Thymus (tissue), 14 donors: ENCODE measurements at places on chromosomes 3 and 15. TPM values are rescaled to one million over a fixed set of nuclear protein-coding genes. Genes with fewer than 3 reads are reported as not detected.

GRCh38 chr15:99211926-99212325 lies 37.5 kb downstream of the TTC23 start:
- DNase-seq: no peak
- no peaks in the 10 kb centered on the region for H3K4me1 ChIP-seq
- H3K4me3 ChIP-seq: no peak overlapping the region
- H3K27ac ChIP-seq: no peak overlapping the region

GRCh38 chr3:122101646-122102045 lies 46.5 kb downstream of the CD86 start:
- no peak overlapping the region for H3K4me3 ChIP-seq
- H3K27ac ChIP-seq: no peak overlapping the region
- no peaks in the 10 kb centered on the region for H3K27me3 ChIP-seq
- H3K4me1 ChIP-seq: no peaks in the 10 kb centered on the region
- H3K36me3 ChIP-seq: no peaks in the 10 kb centered on the region
- peak; percentile 50 for DNase-seq

Gene FGD5
- 2.0 TPM for total RNA-seq

DNA sequence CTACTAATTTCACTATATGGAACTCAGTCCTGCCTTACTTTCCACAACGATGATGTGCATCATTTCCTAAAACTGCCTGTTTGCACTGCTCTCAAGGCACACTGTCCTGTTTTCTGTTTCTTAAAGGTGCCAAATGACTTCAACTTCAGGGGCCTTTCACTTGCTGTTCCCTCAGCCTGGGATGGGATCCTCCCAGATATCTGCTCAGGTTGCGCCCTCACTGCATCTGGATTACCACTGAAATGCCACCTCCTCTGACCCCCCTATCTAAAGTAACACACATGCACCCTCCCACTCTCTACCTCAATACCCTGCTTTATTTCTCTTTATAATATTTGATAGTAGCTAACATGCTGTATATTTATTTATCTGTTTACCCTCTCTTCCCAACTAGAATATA lies 123.8 kb upstream of the CMC1 start:
- H3K27ac ChIP-seq: no peak overlapping the region
- H3K4me1 ChIP-seq: no peaks in the 10 kb centered on the region
- no peak for DNase-seq

DNA sequence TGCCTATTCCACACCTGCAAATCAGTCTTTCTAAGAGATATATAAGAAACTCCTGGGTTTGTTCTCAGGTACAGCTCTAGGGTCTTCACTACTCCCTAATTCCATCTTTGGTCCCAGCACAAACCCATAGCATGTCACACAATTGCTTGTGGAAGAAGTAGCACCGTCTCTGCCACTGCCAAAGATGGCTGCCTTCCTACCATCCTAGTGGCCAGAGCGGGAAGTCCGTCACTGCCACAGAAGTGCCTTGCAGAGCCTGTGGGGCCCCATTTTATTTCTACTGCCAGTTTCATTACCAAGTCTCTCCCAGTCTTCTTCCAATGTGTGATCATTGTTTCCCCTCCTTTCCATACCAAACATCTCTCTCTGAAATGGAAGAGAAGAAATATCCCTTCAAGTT lies 107.6 kb downstream of the CD47 start:
- H3K4me3 ChIP-seq: no peak overlapping the region
- no peak overlapping the region for H3K27ac ChIP-seq
- DNase-seq: no peak
- no peaks in the 10 kb centered on the region for H3K27me3 ChIP-seq
- peaks cover 31% of the 10 kb centered on the region for H3K4me1 ChIP-seq

Gene CEP152
- total RNA-seq: 9.1 TPM
